GM20000 (cell line): ENCODE measurements at places on chromosomes 4 and X.

DNA sequence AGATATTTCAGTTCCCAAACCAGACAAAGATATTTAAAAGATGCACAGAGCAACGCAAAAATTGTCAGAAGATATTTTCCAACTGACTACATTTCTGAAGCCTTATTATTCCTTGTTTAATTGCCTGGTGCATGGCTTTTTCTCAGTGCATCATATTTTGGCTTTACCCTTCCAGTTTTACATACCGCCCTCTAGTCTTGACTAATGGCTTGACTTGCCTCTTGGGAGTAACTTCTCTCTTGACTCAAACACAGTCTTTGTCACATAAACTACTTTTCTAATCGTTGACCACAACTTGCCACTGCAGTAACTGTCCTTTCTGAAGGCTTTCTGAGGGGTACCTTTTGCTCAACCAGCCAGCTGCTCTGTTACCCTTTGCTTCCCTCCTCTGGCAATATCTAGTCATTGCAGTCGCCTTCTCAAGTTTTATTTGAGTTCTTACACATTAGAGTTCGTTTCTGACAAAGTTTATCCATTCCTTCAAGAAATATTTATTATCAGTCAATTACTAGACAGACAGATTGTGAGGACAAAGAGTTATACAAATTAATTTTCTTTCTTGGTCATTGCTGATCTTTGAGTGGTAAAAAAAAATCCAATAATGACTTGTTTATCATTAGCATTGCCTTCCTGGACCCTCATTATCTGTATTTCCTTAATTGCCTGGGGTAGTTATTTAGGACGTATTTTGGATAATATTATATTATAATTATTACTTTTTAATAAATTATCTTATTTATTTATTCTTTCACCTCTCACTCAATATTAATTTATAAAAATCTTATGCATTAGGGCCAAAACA is 506.9 kb upstream of the PCDH10 start:
- DNase-seq, result peak; percentile 27

DNA sequence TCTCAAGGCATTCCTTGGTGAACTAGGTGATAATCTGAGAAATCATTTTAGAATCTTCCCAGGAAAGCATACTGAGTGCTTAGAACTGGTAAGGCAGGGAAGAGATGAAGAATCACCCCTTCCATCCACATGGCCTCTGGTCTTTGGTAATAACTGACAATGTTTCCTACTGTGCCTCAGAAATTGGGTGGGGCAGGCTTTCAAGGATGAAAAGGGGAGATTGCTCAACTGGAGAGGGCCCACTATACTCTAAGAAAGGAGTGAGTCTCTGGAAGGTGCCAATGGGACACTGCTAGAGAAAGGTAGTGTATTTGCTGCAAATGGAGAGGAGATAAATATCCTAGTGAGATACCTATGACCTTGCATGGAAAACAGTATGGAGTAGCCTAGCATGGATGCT is 135.0 kb upstream of the SCML1 start:
- no peak for DNase-seq

GRCh38 chr4:184645904-184646610 is 3.2 kb downstream of the CASP3 start:
- DNase-seq, result no peak

GRCh38 chr4:154562697-154563254 is at the start of gene FGB:
Gene FGB (plus strand): TSS chr4:154563011. CDS start chr4:154563019, 8 bp downstream.
- no peak for DNase-seq

- no peak for DNase-seq
Observed at GRCh38 chr4:33494150-33494549, 2750.2 kb downstream of the ARAP2 start.

GRCh38 chr4:83516042-83516772 is 19.7 kb upstream of the GPAT3 start:
- DNase-seq, result no peak

DNA sequence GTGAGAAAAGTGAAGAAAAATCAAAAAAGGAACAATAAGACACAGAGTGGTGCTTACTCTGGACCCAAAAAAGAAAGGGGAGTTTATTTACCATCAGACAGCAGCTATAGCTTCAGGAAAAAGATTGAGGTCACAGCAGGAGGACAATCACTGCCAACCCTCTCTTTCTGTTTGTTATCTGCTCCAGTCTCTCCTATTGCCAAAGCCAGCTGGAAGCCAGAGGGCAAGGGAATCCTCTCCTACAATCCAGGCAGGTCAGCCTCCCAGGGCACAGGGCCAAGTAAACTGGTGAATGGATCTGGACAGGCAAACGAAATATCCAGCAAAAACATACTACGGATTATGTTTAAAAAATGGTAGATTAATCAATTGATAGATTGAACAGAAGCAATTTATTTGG is 306.9 kb upstream of the SLIT2 start:
- no peak for DNase-seq

- no peak for DNase-seq
Observed at GRCh38 chrX:133542476-133542875, 127.2 kb upstream of the GPC4 start.

- no peak for DNase-seq
Observed at GRCh38 chr4:141210168-141210567, 10.5 kb upstream of the ZNF330 start.

DNA sequence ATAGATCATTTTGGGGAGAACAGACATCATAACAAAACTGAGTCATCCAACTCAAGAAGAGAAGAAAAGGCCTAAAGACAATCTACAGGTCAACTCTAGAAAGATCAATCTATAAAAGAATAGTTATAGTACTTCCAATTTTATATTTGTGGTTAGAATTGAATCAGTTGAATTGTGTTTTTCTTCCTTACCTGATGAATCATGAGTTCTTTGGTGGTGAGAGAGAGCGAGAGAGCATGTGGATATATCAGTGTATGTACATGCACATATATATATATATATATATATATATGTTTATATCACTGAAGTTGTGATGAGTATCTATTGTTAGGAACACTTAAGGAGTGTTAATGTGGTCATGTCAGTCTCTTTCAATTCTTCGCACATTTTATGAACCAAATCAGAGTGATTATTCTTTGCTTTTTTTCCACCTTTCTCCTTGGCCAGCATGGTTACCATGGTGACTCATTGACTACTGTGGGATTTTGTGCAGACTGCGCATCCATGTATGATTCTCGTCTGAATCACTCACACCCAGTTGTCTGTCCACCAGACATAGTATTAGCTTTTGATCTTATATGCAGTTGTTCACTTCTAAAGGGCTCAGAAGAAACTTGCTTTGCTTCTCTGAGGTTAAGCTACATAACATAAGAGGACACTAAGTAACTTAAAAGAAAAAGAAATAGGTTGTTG is 90.4 kb upstream of the RAB40AL start:
- no peak for DNase-seq

DNA sequence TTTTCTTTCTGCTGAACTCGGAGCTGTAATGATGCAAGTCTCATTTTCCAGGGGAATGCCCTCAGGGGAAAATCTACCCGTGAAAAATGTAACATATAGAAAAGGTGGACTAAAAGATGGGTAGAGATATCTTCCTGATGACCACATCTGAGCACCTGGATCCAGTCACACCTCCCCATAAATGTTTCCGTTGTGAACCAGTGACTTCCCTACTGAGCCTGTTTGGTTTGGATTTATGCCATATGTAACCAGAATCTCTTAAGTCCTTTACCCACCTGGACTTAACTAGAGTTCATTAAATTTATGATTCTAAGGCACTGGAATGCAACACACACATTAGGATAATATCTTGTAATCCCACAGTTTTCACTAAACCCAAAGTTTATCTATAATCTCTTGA is 171.1 kb downstream of the ZNF330 start:
- DNase-seq, result no peak

DNA sequence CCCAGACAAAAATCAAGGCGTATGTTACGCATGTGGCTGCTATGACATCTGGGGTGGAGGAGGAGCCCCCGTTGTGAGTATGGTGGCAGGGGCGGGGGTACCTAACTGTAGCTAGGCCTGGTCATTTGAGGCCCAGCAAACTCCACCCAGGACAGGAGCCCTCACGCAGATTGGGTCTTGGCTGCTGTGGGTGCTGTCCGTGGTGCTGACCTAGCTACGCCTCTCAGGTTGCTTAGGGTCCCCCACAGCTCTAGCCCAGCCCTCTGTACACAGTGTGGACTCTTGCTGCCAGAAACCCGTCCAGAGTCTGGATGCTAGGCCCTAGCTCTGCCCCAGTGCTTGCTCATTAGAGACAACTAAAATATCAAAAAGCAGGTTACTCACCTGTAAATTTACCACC is 146.7 kb upstream of the PSAPL1 start:
- DNase-seq, result no peak

DNA sequence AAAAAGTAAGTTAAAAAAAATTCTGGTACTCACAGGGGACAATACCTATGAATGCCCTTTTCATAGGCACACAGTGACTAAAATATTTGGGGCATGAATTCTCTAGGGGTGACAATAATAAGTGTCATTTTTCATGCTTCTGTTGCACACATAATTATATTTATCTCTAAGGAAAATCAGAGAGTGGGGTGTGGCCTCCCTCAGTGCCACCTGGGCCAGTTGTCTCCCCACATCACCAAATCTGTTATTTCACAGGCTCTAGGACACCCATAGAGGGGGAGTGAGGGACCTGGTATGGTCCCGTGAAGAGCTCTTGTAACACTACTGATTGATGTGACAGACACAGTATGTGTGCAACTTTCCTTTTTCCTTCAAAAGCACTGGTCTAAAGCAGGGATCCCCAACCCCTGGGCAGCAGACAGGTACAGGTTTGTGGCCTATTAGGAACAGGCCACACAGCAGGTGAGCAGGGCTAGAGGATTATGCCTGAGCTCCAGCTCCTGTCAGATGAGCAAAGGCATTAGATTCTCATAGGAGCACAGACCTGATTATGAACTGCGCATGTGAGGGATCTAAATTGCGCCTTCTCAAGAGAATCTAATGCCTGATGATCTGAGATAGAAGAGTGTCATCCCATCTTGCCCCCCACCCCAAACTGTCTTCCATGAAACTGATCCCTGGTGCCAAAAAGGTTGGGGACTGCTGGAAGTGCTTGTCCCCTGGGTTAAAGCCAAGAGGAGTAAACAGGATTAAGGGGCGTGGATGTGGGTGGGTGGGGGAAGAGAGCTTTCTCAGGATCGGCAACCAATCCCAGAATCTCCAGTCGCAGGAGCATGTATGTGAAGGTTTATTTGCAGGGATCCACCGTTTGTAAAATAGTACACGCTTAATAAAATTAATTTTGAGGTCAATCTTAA is 856 bp downstream of the SLC9B1 start:
- DNase-seq, result no peak

GRCh38 chr4:144562019-144562705 is 83.8 kb upstream of the HHIP start:
- DNase-seq, result no peak

- no peak for DNase-seq
Observed at GRCh38 chr4:187128222-187128621, 404.6 kb upstream of the FAT1 start.

- peak; percentile 25 for DNase-seq
Observed at GRCh38 chrX:37685381-37686359, at the start of gene XK. Gene XK (plus strand): TSS chrX:37685791. CDS start chrX:37685962, 171 bp downstream.

DNA sequence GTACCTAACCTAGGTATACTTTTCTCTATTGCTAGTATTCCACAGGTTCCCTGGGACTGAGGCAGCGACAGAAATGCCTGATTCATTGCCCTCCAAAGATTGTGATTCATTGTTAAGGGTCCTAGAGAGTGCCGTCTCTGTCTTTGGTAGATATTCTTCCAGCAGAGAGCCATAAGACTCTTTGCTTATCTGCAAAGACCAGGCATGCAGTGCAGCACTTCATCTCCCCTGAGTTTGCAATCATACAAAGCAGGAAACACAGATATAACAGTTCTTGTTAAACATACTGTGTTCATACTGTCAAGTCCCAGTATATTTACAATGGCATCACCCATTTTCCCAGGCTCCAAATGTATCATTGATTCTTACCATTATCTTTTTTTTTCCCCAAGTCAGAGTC is 47.7 kb downstream of the KLF8 start:
- no peak for DNase-seq

DNA sequence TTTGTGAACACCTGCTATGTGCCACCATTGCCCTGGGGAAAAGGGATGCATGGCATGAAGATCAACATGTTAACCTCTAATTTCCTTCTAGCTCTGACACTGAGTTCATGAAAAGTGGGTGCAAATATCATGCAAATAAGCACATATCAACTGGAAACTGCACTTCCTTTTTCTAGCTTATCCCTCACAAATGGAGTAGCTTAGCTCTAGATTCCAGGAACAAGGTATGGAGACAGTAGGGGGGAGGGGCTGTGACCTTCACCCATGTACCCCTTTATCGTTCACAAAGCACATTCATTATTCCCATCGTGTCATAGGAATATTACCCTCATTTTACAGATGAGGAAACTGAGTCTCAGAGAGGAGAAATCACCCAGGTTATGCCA is 37.4 kb downstream of the STARD8 start:
- no peak for DNase-seq

- DNase-seq, result no peak
Observed at GRCh38 chr4:1208970-1209704, 36.8 kb upstream of the SPON2 start.

- no peak for DNase-seq
Observed at GRCh38 chr4:94516999-94517398, 65.3 kb downstream of the PDLIM5 start.

DNA sequence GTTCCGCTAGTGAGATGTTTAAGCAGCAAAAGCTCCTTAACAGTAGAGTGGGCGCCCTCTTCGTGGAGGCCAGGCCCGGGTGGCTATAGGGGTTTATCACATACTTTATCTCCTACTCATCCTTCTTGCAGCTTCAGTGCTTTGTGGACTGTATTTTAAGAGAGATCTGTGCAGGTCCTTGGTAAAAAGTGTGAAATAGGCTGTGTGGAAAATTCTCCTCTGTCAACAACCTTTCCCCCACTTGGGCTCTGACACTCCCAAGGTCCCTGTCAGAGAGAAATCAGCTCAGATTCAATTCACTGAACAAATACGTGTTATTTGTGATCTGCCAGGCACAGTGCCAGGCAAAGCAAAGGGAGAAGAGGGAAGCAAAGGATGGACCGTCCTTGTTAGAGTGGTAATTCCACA is 214.3 kb upstream of the PPARGC1A start:
- DNase-seq, result no peak

DNA sequence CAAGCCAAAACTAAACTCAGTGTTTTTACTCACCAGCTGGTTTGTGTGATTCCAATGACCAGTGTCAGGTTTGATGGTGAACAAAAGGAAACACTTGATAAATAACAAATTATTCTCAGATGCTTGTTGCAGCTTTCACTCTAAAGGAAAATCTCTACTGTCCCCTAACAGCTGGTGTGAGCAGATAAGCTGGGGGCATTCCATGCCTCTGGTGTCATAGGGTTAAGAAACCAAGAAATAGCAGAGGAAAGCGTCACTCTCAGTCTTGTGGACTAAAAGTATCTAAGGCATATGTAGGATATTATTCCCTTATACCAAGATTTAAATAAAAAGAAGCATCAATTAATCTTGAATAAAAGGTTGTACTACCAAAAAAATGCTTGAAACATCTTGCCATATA is 24.3 kb downstream of the TRPC5 start:
- DNase-seq, result no peak

- no peak for DNase-seq
Observed at GRCh38 chrX:55167124-55167803, 52.9 kb upstream of the PAGE5 start.
